ENCODE measurements at places on chromosomes 3 and 15. TPM values are rescaled to one million over a fixed set of nuclear protein-coding genes. Genes with fewer than 3 reads are reported as not detected.

The FETUB gene
- total RNA-seq = 0.04 TPM

The GOLGA6L7 gene
- not detected for total RNA-seq

The SMCO1 gene
- total RNA-seq = 1.6 TPM

The TM4SF18 gene
- total RNA-seq = 15.6 TPM

The GNL3 gene
- 88.7 TPM for total RNA-seq

The OXTR gene
- total RNA-seq = 0.53 TPM

The C2CD4B gene
- 4.8 TPM for total RNA-seq

DNA sequence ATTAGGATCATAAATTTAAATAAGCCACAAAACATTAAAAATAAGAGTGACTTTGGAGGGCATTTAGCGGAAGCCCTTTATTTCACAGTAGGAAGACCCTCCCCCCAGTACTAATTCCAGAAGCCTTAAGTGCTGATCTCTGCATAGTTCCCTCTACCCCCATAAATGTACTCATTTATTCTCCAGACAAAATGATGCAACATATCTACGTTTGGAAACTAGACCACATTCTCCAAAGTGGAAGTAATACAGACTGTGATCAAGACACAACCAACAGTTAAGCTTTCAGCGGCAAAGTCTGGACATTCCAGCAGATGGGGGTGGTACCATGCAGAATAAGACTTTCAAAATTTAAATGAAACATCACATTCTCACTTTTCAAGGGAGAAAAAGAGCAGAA is 44.8 kb upstream of the RPS17 start:
- peak; percentile 10 for DNase-seq

DNA sequence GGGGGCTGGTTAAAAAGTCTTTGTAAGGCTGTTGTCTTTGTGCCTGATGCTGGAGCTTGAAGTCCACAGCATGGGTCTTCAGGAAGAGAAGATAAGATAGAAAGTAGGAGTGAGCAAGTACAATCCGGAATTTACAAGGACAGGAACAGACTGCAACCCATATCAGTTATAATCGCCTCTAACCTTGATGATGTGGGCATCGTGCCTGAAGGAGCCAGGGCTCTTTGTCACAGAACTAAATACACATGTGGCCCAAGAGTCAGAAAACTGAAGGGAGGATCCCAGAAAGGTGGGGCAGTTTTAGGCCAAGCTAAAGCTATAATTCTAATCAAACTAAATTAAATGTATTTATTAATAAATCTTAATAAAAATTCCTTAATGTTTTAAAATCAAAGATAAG is 132.2 kb downstream of the TMCO5A start:
- no peak for DNase-seq

GRCh38 chr3:184354121-184354728 is 7.2 kb downstream of the CLCN2 start:
- peak; percentile 41 for DNase-seq

DNA sequence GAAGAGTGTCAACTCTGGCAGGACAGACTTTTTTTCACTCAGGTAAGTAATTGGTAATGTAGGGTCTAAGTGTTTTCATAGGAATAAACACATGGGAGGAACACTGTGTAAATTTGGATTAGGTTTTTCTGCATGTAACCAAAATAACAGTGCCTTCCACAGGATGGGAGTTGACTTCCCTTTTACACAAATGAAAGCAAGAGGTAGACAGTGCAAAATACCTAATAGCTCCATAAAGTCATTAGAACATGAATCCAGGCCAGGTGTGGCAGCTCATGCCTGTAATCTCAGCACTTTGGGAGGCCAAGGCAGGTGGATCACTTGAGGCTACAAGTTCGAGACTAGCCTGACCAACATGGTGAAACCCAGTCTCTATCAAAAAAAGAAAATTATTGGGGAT is 25.5 kb upstream of the MYO1E start:
- no peak for DNase-seq

DNA sequence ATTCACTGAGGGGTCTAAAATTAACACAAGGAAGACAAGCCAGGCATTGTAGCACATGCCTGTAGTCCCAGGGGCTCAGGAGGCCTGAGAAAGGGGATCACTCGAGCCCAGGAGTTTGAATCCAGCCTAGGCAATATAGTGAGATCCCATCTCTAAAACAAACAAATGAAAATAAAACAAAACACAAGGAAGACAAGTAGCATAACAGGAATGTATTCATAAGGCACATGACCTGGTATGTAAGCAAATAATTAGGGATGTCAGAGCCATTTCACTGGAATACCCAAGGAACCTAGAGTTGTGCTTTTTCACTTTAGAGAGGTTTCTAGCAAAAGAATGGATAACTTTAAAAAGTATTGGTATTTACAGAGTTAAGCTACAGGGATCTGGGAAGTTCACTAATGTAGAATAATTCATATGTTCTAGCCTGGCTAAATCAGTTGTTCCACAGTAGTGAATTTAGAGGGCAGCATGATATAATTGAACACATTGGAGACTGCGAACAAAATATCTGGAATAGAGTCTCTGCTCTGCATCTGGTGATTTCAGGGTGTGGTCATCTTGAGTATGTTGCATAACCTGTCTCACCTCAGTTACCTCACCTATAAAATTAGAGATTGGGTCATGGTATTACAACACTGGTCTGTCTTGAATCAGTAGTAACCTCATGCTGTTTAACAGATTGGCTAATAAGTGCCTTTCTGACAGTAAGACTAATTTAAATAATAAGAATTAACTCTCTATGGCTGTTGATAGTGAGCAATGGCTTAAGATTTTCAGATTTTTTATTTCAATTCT is 9.3 kb downstream of the GRAMD1C start:
- no peak for DNase-seq

DNA sequence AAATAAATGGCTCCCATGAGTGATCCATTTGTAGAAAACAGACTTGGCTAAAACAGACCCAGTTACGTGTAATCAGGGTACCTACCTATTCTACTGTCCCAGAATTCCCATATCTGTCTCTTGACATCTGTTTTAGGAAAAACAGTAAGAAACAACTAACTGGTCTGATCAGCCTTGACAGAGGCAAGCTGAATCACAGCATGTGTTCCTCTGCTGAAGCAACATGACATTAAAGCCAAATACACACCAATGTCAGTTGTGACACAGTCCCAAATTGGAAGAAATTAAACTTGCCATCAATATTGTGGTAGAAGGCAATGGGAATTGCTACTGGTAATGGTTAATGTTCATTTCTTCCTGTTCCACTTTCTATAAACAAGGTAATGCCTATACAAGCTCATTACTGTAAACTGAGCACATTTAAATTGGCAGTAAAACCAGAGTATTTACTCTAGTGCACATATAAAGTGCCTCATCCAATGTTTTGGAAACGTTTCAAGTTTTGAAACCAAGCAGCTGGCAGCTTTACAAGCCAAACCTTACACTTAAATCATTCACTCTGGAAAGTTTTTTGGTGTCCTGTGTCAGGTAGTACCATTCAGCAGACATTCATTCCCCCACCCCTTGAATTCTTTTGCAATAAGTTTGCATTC is 27.0 kb downstream of the ALDH1A2 start:
- no peak for DNase-seq

- no peak for DNase-seq
Observed at GRCh38 chr3:23325466-23326065, 122.4 kb downstream of the UBE2E2 start.

DNA sequence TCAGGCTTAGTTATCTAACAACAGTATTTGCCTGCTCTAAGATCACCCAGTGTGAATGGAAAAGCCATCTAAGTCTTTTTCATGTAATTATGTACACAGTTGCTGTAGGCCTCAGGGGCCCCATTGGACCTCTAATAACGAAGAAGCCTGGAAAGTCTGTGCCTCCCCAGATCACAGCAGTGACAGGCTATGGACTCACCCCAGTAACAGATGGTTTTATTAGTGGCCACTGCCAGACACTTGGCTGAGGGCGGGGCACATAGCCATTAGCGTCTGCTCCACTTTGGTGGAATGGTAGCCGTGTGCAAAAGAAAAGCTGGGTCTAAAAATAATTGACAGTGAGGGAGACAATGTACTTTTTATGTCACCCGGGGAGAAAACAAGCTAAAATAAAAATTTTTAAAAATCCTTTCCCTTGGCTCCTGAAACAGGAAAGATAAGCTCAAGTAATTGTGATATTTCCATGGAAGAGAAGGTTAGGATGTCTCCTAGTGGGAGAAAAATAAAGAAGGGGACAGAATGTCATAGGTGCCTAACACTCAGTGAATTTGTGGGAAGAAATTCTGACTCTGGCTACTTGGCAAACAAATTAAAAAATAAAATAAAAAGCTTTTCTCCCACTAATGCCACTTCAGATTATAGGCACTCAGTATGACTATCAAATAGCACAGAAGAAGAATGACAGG is 44.3 kb upstream of the ZNF385D start:
- peak; percentile 89 for DNase-seq

DNA sequence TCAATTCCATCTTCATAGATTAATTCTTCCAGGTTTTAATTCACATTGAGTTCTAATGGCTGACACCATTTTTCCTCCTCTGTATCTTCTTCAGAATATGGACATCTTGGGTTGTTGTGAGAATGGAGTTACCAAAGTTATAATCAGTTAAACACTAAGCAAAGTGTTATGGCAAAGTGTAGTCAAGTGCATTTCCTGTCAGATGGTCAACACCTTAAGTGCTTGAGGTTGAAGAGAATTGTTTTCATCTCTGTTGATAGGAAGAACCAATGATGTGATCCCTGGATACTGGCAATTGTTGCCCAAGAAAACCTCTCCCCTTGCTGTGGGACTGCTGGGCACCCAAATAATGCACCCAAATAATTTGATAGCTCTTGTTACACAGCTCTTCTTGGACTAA is 102.6 kb upstream of the SATB1 start:
- no peak for DNase-seq

DNA sequence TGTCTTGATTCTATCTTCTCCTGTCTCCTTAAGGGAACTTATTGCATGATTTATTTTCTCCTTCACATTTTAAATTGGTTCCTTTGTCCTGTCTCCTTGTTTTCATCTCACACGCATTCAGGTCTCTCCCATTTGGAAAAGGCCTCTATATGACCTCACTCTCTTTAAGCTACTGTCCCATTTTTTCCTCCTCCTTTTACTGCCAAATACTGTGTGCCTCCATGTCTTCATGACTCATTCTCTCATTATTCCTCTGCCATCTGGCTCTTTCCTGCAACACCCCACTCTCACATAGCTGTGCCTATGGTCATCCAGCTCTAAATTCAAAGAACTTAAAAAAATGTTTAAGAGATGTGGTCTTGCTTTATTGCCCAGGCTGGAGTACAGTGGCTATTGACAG is 48.0 kb downstream of the TYRO3 start:
- DNase-seq = peak; percentile 87

DNA sequence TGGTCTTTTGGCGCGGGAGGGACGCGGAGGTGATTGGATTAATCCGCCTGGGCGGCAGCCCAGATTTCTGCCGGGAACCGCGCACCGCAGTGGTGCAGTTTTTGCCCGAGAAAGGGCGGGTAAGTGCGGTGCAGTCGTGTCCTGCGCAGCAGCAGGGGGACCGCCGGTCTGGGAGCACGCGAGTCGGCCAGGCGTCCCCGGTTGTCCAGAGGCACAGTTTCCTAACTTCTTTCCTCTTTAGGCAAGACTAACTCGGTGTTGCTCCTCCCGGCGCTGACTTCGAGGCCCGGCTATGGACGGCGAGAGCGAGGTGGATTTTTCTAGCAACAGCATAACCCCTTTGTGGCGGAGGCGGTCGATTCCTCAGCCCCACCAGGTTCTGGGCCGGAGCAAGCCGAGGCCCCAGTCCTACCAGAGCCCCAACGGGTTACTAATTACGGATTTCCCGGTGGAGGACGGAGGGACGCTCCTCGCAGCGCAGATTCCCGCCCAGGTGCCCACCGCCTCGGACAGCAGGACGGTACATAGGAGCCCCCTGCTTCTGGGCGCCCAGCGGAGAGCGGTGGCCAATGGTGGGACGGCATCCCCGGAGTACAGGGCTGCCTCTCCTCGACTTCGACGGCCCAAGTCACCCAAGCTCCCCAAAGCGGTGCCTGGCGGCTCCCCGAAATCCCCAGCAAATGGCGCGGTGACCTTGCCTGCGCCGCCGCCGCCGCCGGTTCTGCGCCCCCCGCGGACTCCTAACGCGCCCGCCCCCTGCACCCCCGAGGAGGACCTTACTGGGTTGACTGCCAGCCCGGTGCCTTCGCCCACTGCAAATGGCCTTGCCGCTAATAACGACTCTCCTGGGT is 736 bp downstream of the ARHGEF26 start:
- DNase-seq = peak; percentile 62

DNA sequence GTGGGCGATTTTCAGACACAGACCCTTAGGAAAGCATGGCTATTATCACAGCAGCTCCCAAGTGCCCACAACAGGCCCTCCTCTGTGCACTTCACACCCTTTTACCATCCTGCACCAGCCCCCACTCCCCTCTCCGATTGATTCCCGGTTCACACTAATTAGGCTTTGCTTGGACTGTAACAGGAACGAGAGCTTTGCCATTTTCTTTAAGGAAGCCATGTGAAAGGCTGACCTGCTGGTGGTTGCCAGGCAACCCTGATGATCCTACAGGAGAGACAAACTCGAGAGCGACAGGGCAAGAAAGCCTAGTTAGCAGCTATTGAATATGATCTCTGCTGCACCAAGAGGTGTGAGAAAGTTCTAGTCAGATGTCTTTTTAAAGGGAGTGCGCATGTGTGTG is 28.2 kb upstream of the DET1 start:
- no peak for DNase-seq

GRCh38 chr3:141972399-141972798 is 96.0 kb downstream of the ATP1B3 start:
- DNase-seq = no peak

DNA sequence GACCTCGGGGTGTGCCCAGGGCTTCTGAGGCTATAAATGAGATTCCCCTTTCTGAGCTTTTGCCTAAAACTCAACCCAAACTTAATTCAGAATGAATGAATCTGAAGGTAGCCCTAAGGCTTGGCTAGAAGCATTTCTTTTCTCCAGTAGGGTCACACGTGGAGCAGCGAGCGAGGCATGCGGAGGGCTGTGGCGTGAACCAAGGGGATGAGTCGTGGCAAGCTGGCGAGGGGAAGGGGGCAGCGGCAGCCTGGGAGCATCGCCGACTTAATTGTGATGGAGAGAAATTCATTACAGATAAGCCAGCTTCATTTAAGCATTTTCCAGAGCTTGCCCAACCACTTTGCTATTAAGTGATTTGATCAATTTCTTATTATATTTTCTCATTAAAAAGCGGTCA is 79.9 kb downstream of the CHSY1 start:
- no peak for DNase-seq

- DNase-seq = peak; percentile 79
Observed at GRCh38 chr3:114178770-114179368, at the start of gene DRD3. Gene DRD3, minus strand, starts transcription at chr3:114179052. Its CDS starts 7,060 bp downstream, at chr3:114171992.

- DNase-seq = no peak
Observed at GRCh38 chr3:14412831-14413380, 10.5 kb downstream of the SLC6A6 start.

GRCh38 chr3:113008117-113008516 is 17.3 kb downstream of the GTPBP8 start:
- DNase-seq = no peak
